Frontal cortex (tissue), 4 donors: ENCODE measurements at places on chromosomes 12 and 14.

DNA sequence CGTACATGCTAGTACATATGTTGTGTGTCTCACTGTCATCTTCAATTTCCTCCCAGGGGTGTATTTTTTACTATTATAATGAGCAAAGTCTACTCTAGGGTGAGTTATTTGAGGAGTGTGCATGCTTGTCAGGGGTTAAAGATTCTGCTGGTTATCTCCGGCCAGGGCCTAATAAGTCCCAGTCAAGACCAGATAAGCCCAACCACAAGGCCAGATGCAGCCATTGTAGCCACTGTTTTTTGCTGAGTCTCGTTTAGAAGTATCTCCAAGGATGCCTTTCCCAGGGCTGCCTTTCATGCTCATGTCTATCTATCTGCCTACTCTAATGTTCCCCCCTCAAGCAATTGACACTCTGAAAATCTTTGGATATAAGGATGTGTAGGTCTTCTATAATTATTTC is 300.5 kb downstream of the IPO8 start:
- no peak for DNase-seq

DNA sequence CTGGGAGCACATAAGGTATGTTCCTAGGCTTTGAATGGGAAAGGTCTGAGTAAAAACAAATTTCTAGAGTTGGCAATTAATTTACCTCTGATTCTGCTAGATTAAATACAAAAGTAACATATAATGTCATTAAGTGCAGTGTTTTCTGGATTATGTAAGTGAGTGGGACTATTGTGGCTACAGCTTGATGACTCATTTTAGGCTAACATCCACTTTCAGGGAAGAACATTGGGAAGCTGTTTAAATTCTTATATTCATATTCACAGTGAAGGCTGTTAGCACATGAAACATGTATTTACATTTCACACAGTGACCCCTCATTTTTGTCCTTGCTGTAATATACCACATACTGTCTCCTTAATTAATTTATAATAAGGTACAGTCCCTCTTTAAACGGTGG is 13.2 kb upstream of the BMAL2 start:
- no peak for DNase-seq

DNA sequence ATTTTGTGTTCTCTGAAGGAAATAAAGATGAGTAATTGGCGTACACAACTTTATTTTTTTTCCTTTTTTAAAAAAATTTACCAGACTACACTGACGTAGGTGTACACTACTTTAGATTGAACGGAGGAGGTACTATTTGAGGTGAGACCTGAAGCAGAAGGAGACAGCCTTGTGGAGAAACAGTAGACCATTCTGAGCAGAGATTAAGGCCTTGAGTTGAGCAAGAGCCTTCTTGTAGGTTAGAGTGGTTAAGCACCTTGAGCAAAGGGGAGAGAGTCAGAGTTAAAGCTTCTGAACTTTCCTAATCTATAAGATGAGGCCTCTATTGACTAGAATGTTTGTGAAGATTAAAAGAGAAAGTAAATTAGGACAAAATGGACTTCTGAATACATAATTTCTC is 2.5 kb downstream of the LEMD3 start:
- DNase-seq: no peak

DNA sequence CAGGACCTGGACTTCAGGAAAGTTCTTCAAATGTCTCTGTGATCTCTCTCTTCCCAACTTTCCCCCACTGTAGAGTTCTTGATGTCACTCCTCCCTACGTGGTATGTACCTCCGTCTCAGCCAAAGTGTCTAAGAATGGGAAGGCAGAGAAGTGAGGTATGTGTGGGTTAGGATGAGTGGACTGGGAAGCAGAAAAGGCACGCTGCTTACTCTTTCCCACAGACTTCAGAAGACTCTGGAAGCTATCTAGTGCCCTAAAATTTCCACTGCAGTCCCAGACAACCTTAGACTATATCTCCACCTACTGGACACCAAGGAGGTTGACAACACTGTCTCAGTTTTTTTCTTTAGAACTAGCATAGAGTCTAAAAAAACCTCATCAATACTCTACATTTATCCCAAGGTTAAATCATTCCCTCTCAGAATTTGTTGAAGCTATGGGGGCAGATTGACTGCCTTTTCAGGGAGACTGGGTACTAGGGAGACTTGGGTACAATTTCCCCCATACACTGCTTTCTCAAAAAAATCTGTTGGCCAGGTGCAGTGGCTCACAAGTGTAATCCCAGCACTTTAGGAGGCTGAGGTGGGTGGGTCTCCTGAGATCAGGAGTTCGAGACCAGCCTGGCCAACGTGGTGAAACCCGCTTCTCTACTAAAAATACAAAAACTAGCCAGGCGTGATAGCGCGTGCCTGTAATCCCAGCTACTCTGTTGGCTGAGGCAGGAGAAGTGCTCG is 20.6 kb upstream of the ITGA5 start:
- no peak for DNase-seq

- no peak for DNase-seq
Measured at GRCh38 chr14:52365071-52365470, 51.0 kb downstream of the PTGER2 start.

GRCh38 chr12:22117563-22118237 is 71.7 kb downstream of the CMAS start:
- DNase-seq: no peak

DNA sequence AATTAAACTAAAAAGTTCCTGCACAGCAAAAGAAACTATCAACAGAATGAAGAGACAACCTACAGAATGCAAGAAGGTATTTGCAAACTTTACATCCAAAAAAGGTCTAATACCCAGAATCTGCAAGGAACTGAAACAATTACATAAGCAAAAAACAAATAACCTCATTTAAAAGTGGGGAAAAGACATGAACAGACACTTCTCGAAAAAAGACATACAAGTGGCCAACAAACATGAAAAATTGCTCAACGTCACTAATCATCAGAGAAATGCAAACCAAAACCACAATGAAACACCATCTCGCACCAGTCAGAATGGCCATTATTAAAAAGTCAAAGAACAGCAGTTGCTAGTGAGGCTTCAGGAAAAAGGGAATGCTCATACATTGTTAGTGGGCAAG is 15.2 kb downstream of the PDE6H start:
- no peak for DNase-seq
